ENCODE measurements at places on chromosomes 16 and 17.

DNA sequence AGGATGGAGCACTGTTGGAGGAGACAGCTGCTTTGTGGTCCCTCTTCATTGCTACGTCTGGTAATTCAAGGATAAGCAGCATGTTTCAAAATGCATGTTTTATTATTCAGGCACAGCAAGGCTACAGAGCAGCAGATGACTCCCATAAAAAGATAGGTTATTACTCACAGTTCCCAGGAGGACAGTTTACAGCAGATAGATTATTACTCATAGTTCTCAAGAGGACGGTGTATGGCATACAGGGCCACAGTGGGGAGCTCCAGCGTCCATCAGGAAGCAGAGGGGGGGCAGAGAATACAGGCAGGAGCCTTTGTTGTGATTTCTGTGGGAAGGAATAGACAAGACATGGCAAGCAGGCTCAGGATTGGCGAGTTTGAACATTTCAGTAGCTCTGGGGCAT, 72.9 kb downstream of the DNAH9 start:
- no peak for DNase-seq

- no peak for DNase-seq
Measured at GRCh38 chr16:16915771-16916170, 536.8 kb downstream of the NPIPA7 start.

- DNase-seq = no peak
Measured at GRCh38 chr17:75843577-75844529, at the start of gene UNC13D. TSS of gene UNC13D (minus strand) at chr17:75844404. CDS start at chr17:75844337, 67 bp downstream.

GRCh38 chr17:32586666-32587065, 99.9 kb downstream of the CDK5R1 start:
- DNase-seq = no peak

- no peak for DNase-seq
Measured at GRCh38 chr17:4944554-4945175, 3.7 kb downstream of the PFN1 start.

GRCh38 chr16:30094541-30095165, 1.4 kb downstream of the YPEL3 start:
- DNase-seq = no peak

- DNase-seq = no peak
Measured at GRCh38 chr16:66800856-66801255, 528 bp downstream of the TERB1 start.

DNA sequence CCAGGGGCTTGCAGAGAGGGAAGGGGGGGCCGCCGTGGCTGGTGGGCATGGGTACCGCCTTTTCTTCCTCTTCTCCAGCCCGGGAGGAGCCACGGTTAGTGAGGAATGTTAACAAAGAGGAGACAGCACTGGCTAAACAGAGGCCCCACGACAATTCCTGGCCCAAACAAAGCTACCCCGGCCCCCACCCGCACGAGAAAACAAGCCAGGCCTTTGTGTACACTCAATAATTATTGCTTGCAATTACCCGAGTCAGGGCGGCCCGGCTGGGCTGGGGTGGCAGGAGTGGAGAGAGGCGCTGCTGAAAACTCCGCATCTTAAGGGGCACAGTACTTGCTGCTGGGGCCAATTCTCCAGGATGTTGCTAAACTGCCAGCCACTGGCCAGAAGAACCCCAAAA, 56.4 kb downstream of the IRX5 start:
- no peak for DNase-seq

DNA sequence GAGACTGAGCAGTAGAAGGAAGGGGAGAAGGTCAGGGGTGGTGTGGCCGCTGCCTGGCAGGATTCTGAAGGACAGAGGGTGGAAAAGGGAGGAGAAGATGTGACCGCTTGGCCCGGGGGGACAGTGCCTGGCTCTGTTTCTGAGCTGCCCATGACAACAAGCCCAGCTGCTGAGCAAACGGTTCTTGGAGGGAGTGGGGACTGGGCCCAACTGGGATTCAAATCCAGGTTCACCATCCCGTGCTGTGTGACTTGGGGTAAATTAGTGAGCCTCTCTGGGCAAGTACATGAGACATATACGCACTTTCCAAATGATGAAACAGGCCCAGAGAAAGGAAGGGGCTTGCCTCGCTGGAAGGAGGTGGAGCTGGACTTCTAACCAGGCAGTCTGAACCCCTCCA, 23.3 kb downstream of the SEC14L5 start:
- DNase-seq = no peak

GRCh38 chr17:49901460-49902331, 53.8 kb upstream of the TAC4 start:
- DNase-seq = no peak

DNA sequence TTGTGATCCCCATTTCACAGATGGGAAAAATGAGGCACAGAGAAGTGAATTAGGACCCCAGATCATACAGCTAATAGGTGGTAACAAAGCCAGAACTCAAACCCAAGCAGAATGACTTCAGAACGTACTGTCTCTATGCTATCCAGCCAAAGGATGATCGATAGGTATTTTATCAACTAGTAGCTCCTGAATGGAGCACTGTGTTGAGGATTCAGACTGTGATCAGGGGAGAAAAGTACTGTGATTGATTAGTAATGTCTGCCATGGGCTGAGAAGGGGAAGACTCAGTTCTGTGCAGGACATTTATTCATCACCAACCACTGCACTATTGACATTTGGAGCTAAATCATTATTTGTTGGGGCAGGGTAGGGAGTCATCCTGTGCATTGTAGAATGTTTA, 38.7 kb downstream of the CACNG4 start:
- DNase-seq = no peak

DNA sequence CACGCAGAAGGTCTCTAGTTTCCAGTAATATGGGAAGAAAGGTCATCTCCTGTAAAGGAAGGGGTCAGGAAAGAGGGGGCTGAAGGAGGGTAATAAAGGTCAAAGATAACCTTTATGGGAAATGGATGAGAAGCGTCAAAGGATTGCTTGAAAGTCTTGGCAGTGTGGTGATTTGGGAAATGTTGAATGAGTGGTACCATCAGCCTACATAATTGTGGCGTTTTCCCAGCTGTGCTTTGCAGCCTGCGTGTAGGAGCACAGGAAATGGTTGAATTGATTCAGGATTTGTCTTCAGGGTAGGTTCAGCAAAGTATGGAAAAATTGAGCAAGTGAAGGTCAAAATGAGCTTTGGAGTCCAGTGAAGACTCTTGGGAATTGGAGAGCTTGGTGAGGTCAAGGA, 115.8 kb upstream of the NOL11 start:
- DNase-seq = no peak

- DNase-seq = no peak
Measured at GRCh38 chr17:32697728-32698625, 178.9 kb downstream of the MYO1D start.

- DNase-seq = no peak
Measured at GRCh38 chr16:11319529-11320146, 25.6 kb upstream of the RMI2 start.

DNA sequence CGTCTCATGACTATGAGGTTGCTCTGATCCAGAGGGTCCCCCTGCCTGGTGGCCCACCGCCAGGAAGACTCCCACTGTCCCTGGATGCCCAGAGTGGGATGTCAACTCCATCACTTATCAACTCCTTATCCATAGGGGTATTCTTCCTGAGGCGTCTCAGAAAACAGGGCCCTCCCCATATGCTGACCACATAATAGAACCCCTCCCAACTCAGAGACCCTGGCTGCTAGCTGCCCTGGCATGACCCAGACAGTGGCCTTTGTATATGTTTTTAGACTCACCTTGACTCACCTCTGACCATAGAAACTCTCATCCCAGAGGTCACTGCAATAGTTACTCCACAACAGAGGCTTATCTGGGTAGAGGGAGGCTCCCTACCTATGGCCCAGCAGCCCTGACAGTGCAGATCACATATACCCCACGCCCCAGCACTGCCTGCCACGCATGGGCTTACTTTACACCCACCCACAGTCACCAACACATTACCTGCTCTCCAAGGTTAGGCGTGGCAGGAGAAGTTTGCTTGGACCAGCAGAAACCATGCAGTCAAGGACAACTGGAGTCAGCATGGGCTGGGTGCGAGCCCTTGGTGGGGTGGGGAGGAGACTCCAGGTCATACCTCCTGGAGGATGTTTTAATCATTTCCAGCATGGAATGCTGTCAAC, 2.3 kb upstream of the G6PC1 start:
- DNase-seq = no peak

- no peak for DNase-seq
Measured at GRCh38 chr17:82010575-82011525, 11.8 kb downstream of the CENPX start.

- no peak for DNase-seq
Measured at GRCh38 chr17:39626171-39627046, at the start of gene PPP1R1B. TSS of gene PPP1R1B (plus strand) at chr17:39626952. CDS start at chr17:39627393, 441 bp downstream.

GRCh38 chr16:964356-965035, 6.3 kb downstream of the LMF1 start:
- no peak for DNase-seq

- no peak for DNase-seq
Measured at GRCh38 chr16:28013392-28013791, 50.1 kb downstream of the GSG1L start.

DNA sequence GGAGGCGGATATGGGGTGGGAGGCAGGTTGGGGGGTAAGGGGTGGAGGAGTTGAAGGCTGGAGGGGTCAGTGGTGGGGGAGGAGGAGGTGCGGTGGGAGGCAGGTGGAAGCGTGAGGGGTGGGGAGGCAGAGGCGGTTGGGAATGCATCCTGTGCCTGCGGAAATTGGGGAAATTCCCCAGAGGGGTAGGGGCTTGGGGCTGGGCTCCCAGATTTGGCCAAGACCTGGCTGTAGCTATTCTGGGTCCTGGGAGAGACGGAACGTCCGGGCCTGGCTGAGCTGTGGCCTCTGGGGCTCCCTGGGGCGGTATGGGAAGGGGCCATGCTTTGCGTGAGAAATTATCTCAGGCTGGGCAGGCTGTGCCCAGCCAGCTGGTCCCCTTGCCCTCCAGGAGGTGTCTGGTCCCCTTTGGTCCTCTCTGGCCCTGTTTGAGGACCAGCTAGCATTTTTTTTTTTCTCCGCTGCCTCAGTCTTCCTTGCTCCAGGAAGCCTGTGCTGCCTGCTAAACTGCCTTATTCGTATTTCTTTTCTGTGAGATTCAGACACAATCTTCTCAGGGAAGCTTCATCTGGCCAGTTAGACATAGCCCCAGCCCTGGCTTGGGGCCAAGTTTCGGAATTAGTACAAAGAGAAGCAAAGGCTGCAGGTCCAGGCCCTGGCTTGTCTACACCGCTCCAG, 7.3 kb upstream of the TRPV2 start:
- peak; percentile 2 for DNase-seq

GRCh38 chr16:56617212-56618085, 8.1 kb upstream of the MT1E start:
- DNase-seq = no peak

- DNase-seq = no peak
Measured at GRCh38 chr16:46730801-46731690, 17.1 kb downstream of the MYLK3 start.

GRCh38 chr16:27347930-27348685, 34.3 kb downstream of the IL4R start:
- no peak for DNase-seq

DNA sequence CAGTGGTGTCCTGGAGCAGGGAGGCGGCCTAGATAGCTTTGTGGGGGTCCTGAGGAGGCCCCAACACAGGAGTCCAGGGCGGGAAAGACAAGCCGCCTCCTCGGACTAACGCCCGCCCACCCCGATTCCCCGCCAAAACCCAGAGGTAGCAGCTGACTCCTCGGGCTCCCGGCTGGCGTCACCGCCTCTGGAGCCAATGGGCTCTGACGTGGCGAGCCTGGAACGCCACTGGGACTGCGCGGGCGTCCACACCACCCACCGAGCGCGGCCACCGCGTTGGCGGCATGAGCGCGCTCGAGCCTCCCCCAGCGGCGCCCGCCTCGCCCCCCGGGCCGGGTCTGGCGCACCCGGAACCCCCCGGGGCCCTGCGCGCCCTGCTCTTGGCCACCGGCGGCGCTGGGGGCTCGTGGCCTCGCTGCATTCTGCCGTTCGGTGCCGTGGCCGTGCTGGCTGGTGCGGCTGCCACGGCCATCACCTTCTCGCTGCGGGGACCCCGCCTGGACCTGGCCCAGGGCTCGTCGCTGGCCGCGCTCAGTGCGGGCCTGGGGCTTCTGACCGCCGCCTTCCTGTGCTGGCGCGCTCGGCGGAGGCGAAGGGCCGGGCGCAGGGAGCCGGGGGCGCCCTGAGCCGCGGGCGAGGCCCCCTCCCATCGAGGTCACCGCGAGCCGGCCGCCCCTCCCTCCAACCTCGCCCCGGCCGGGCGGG, 3.4 kb upstream of the NTN3 start:
- DNase-seq = peak; percentile 86

- no peak for DNase-seq
Measured at GRCh38 chr17:79645022-79645776, 34.3 kb upstream of the RBFOX3 start.

- peak; percentile 27 for DNase-seq
Measured at GRCh38 chr16:71367241-71367976, 8.9 kb downstream of the CALB2 start.

- DNase-seq = no peak
Measured at GRCh38 chr16:54447576-54448440, 161.2 kb upstream of the IRX3 start.

DNA sequence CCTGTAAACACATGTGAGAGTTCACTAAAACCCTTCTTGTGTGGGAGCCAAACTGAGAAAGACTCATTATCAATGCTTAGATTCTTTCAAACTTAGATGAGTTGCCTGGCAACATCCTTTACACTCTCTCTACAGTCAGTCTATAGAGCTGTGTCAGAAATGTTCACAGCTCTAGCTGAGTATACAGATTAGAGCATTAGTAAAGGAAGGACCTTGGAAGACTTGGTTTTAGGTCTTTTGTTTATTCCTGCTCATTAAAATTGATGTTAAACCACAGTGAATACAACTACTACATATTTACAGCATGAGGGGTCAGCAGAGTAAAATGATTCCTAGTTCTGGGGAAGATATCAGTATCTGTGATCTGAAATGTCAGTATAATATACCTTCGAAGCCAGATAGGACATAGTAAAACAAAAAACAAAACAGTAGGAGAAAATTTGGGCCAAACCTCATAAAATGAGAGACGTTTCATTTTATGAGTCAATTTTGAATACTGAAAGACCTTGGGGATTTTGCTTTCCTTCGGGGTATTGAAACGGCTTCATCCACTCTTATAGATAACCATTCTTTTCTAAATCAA, 186.0 kb downstream of the TANC2 start:
- DNase-seq = peak; percentile 9

DNA sequence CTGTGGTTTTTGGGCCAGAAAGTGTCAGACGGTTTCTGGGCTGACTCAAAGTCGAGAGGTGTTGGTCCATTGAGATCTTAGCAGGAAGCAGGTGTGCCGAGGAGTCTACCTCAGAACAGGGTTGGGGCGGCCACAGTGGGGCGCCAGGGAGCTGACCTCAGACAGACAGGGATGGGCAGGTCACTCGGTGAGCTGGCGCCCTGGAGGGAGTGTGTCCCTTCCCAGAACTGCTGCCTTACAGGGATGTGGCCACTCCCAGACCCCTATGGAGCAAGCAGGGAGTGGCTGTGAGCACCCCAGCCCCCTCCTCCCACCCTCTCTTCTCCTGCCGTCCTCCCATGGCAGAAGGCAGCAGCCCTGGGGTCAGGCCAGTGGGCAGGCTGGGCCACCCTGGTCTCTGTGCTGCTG, 14.0 kb upstream of the DPEP1 start:
- no peak for DNase-seq
